Right forelimb (tissue), 1 donor: ENCODE measurements at places on chromosomes 11 and 22.

DNA sequence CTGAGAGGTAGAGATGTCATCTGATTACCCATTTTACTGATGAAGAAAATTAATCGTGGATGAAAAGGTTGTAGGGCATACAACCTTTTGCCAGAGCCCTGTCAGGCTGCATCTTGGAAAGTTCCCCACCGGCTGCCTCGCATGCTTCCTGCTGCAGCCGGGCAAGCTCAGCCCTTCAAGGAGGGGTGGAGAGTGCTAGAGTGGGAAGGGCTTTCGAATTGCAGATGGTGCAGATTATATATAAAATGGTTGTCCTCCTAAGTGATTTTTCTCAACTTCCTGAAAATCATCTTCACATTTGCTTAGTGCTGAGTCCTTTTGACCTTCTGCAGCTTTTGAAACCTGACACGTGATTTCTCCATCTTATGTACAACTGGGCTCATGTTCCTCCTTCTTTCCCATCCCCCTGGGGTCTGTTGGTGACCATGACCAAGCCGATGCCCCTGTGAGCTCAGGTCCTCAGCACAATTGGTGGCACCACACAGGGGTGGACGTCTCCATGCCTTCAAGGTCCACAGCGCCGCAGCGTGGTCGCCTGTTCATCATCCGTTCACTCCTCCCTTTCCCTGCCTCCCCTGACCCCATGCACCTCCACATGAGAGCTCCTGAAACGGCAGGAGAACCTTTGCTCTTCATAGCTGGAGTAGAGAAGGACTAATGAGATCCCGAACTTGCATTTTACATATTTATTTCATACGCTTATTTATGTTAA, 47.6 kb upstream of the MYO18B start:
- no peak for DNase-seq

DNA sequence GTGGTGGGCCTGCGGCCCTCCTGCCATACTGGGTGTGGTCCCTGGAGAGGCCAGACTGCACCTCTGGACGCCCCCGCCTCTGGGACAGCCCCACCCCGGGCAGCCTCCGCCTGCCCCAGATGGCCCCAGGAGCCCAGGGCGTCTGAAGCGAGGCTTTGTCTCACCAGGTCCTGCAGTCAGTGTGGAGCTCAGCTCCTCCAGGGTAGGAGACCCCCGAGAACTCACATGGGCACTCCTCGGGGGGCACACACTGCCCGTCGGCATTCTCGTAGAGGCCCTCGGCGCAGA, 10.4 kb downstream of the MUC6 start:
- no peak for DNase-seq

DNA sequence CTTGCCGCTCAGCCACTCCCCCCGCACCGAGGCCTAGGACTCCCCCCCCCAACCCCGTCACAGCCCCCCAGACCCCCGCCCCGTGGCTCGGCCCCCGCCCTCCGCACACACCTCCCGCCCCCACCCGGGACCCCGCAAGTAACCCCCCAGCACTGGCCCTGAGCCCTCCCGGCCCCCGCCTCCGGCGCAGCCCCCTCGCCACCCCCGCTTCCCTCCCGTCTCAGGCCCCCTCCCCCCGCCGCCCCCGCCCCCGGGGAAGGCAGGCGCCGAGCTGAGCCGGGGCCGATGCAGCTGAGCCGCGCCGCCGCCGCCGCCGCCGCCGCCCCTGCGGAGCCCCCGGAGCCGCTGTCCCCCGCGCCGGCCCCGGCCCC, 1.5 kb downstream of the SHANK3 start:
- DNase-seq = peak; percentile 43

DNA sequence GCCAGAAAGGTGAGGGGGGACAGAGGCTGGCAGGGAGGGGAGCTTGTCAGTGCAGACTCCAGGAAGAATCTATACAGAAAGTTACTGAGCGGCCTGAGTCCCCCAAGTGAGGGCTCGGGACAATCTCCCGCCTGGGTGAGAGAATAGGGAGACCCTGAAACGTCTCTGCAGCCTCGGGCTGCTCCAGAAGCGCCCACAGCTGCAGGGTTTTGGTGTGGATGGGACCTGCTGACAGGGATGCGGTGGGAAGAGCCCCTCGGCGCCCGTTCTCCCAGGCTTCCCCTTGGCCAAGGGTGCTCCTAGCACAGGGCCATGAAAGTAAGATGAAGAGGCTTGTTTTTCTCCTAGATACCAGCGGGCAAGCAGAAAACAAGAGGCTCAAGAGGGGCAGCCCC, 743 bp upstream of the RCE1 start:
- DNase-seq = no peak

GRCh38 chr22:38715852-38716251, 10.1 kb downstream of the GTPBP1 start:
- no peak for DNase-seq

DNA sequence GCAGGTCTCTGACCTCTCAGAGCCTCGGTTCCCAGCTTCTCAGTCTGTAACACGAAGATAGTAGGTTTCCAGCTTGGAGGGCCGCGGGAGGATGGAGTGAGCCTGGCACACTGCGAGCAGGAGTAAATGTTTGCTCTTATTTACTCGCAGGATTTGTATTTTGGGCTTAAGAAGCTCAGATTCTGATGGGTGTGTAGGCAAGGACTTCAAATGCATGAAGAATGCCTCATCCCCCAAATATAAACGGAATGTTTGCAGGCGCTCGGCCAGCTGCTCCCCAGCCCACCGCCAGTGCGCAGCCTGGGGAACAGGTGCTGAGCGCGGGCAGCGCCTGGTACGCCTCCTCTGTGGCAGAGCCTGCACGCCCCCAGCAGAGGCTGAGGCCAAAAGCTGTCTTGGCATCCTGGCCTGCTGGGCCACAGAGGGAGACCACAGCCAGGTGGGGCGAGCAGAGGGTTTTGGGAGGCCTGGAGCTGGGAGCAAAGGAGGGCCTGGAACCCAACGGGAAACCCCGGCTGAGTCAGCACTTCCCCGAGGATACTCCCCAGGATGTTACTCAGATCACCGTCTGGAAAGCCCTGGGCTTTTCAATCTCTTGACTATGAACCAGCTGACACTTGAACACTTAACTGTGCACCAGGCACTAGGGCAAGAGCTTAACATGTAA, 9.4 kb downstream of the EHD1 start:
- peak; percentile 66 for DNase-seq

GRCh38 chr11:24383137-24383536, 113.7 kb upstream of the LUZP2 start:
- no peak for DNase-seq

DNA sequence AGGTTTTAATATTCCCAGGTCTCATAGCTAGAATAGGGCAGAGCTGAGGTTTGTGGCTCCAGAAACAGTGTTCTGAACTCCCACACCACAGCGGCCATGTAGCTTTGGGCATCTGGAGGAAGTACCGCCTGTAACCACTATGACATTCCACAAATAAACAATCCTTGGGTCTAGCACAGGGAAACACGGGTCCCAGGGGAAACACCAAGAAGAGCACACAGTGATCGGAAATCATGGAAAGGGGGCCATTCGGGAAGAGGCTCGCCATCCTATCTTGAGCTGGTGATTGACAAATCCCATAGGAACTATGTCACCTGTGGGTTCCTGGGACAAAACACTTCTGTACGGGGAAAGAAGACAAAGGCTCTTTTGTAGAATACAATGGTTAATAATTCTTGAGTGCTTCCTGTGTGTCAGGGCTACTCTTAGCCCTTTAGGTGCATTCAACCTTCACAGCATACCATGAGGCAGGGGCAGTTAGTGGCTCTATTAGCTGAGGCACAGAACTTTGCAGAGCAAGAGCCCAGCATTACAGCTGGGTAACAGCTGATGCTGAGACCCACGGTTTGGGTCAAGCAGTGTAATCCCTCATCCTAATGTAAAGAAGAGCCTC, 514.2 kb downstream of the NTM start:
- no peak for DNase-seq

- no peak for DNase-seq
Measured at GRCh38 chr11:76567261-76567660, 103.3 kb downstream of the LRRC32 start.

- DNase-seq = no peak
Measured at GRCh38 chr11:25734591-25735211, 597.2 kb upstream of the ANO3 start.

GRCh38 chr22:50184902-50185374, 775 bp upstream of the TRABD start:
- no peak for DNase-seq
